ENCODE measurements at places on chromosomes 1 and 21.

- no peak for DNase-seq
Measured at GRCh38 chr1:106926803-106927582, 129.5 kb upstream of the PRMT6 start.

- DNase-seq = no peak
Measured at GRCh38 chr1:40318970-40319621, 2.0 kb upstream of the COL9A2 start.

GRCh38 chr1:168288311-168289052 is 7.8 kb downstream of the TBX19 start:
- no peak for DNase-seq

GRCh38 chr1:29677028-29678024 is 441.0 kb downstream of the PTPRU start:
- DNase-seq = peak; percentile 32

- peak; percentile 77 for DNase-seq
Measured at GRCh38 chr21:41419921-41420862, 5.8 kb upstream of the MX1 start.

DNA sequence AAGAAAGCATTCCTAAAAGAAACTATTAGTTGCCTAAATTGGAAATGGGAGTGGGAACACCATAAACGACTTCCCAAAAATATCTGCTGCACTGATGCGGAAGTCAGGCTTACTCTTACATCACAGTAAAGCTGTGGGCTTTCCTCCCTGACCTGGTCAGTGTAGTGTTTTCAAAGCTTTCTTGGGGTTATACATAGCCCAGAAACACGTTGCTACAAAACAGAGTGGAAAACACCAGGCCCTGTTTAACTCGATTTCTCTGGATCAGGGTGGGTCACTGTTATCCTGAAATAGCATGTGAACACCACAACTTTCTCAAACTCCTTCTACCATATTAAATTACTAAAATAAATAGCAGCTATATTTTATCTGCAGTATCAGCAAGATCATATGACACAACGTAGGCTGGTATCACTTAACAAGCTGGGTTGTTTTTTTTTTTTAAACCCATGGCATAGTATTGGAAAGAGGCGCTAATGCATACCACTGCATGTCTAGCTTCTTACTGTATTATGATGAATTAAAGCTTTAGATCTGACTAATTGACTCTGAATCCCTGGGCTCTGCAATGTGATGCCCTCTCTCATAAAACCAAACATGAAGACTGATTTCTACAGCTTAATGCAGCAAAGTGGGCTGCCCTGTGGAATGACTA is 184.6 kb downstream of the TGFB2 start:
- DNase-seq = no peak

DNA sequence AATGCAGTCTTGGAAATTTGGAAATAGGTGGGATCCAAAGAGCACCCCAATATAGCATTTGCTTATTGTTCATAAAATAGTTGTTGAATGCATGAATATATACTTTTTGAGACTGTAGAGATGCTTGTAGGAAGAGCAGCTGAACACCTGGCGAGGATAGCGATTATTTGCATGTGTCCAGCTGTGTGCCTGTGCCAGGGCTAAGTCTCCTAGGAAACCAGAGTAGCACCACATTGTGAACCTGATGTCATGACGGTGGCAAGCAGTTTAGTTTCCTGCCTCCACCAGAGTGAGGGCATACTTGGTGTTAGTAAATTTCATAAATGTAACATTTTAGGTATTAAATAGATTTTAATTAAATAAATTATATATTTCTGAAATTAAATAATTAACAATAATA is 37.3 kb upstream of the IRF2BP2 start:
- no peak for DNase-seq

DNA sequence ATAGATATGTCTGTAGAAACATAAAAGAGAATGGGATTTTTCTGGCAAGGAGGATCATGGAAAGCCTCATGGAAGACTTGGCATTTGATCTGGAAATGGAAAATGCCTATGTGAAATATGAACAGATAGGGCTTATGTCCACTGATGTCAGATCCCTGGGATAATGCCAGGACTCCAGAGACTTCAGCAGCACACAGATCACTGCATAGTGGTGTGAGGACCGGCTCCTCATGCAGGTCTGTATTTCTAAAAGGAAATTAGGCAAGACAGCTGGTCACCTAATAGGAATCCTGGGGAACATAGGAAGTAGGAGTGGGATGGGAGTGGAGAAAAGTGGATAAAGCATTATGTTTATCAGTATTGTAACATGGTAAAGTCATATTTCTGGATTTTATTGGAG is 56.8 kb upstream of the IPO9 start:
- DNase-seq = no peak

GRCh38 chr1:67171574-67171955 is 5.3 kb downstream of the IL23R start:
- DNase-seq = no peak

DNA sequence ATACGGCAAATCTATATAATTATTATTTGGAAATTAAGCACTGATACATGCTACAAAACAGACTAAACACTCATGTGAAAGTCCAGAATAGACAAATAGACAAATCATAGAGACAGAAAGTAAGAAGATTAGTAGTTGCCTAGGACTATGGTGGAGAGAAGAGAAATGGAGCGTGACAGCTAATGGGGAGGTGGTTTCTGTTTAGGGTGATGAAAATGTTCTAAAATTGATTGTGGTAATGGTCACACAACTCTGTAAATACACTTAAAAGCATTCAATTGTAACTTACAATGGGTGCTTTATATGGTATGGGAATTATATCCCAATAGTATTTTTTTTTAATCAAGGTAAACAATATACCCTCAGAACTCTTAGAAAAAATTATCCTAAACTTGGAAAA is 20.4 kb upstream of the ITLN2 start:
- no peak for DNase-seq

- DNase-seq = no peak
Measured at GRCh38 chr1:63630238-63630637, 37.0 kb downstream of the PGM1 start.

DNA sequence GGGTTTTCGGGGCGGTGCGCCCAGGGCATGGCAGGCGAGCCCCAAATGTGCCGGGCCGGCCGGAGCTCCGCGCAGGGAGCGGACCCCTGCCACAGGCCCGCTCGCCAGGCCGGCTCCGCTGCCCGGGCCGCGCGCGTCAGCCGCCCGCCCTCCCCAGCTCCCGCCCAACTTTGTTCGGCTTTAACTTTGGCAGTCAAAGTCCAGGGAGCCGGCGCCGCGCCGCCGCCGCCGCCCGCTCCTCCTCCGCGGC is 488 bp downstream of the SLC35D1 start:
- DNase-seq = peak; percentile 80

GRCh38 chr21:40792691-40793456 is 54.1 kb downstream of the DSCAM start:
- DNase-seq = no peak

DNA sequence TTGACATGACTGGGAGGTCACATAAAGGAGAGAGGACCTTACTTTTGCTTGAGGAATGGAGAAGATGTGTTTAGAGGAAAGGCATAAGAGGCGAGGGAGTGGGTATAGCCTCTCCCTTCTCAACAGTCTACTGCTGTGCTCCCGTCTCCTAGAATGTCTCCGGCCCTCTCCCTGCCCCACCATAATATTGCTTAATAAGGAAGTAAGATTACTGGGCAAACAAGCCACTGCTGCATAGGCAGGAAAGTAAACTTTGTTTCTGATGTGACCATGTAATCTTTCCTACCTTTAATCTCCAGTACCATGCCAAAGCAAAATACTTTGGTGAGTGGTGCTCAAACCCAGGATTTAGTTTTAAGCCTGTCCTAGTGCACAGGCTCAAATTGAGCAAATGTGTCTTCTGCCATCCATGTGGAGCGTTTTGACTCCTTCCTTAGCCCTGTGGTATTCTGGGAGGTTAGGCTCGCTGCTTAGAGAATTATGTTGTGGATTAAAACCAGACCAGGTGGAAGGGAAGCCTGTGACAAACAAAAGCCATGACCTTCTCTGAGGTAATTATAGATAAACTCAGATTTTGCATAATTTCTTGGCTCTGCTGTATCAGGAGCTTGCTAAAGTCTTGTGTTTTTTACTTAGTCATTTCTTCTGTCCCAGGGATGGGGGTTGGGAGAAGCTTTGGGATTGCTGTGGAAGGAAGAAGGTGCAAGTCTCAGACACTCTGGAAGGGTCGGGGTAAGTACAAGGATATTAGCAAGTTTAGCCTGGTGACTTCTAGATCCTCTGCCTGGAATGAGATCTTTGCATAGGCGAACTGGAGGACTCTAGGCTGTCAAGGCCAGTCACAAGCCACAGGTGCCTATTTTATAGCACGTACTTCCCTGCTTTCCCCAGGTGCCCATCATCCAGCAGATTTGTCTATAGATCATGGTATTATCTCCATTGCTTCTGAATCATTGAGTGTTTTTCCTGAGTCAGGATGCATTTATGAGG is 34.5 kb upstream of the DIPK1A start:
- DNase-seq = no peak

GRCh38 chr1:149849947-149850360 is 49.4 kb upstream of the BOLA1 start:
- DNase-seq = no peak

DNA sequence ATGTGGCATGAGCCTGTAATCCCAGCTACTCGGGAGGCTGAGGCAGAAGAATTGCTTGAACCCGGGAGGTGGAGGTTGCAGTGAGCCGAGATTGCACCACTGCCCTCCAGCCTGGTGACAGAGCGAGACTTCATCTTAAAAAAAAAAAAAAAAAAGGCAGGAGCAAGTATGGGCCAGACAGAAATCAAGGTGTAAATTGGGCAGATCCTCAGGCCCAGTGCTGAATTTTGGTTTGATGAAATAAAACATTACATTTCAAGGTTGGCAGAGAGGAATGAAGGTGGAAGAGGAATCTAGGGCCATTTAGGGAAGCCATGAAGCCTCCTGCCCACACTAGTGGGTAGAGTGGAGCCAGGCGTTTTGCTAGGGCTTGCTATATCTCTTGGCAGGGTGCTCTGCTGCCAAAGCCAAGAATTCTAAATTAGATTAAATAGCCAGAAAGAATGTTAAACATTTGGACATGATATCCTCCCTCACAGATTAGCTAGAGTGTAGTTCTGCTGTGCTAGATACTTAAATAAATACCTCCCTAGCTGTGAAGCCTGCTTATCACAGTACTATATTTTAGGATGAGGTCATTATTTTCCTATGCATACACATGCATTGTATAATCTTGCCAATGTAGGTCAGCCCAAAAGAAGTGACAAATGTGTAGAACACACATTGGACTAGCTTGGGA is 16.6 kb upstream of the LGALS8 start:
- no peak for DNase-seq

DNA sequence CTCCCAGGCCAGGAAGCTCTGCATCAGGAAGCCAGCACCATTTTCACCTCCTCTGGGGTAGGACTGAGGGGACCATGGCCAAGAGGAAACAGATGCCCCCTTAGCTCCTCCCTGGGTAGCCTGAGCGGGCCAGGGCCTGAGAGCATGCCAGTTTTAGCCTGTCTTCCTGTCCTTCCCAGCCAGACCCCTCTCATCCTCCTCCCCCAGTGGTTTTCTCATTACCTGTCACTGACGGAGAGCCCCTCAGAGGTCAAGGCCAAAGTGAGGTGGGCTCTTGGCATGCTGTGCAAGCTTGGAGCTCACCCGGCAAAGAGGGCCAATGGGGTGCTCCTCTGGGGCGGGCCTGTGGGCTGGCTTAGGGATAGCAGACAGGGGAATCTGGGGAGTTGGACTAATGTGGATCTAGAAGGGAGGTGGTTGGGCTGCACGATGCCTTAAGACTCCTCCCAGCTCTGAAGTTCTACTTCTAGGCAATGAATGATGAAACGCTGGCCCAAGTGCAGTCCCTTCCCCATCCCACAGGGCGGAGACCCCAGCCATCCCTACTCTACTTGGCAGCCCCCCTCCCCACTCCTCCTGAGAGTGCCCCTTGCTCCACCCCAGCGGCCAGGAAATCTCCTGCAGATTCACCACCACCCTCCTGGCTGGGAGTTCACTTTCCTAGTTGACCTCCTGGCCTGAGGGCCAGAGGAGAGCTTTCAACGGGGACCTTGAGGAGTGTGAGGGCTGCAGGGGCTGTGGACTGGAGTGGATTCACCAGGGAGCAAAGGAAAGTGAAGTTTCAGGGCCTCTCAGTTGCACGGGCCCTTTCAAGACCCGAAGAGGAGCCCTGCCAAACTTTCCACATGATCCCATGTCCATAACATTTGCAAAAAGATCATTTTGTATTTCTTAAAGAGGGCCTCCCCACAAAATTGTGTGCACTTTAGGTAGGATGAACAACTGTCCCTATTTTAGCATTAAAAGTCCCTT is 9.4 kb upstream of the LMNA start:
- no peak for DNase-seq

DNA sequence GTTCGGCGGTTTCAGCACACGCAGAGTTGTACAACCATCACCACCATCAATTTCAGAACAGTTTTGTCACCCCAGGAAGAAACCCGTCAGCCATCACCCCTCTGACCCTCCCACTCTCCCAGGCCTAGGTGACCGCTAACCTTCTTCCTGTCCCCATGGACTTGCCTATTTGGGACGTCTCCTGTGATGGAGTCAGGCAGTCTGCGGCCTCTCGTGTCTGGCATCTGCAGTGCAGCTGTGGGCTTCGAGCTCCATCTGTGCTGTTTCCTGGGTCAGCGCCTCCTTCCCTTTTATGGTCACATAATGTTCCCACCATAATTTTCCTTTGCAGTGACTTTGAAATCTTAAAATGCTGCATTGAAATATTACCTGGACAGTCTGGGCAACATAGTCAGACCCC is 24.4 kb downstream of the SLC45A1 start:
- no peak for DNase-seq

DNA sequence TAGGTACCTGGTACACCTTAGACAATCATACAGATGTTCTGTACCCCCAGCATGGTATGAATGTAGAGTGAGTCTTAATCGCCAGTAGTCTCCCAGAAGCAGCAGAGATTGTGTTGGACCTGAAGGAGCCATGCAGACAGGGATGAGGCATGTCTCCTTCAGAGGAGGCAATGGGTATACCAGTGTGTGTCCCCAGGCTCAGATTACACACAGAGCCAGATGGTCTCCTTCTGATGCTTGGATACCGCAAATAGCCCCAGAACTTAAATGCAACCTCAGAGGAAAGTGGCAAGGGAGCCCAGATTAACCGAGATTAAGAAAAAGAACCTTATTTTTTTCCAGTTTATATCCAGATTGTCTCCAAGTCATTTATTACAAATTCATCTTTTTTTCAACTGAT is 96.8 kb upstream of the C21orf91 start:
- no peak for DNase-seq

GRCh38 chr1:245582026-245582425 is 427.2 kb downstream of the KIF26B start:
- DNase-seq = no peak

GRCh38 chr1:226675715-226676357 is 63.2 kb downstream of the ITPKB start:
- no peak for DNase-seq
